Left hindlimb (tissue), 1 donor: ENCODE measurements at places on chromosomes 16 and 17.

DNA sequence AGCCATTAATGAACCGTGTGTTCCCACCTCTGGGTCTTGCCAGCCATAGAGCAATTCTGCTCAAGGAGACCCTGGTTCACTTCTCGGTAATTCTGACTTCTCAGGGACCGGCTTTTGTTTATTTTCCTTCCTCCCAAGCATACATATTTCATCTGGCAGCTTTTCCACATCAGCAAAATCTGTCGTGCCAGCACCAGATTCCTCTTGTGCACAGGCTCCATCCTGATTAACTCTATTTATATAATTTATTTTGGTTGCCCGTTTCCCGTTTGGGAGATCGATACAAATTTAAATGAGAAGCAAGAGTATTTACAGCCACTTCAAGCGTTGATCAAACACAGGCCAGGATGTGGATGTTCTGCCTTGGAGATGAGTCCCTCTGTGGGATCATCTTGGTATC is 161.9 kb upstream of the XYLT1 start:
- no peak for DNase-seq

DNA sequence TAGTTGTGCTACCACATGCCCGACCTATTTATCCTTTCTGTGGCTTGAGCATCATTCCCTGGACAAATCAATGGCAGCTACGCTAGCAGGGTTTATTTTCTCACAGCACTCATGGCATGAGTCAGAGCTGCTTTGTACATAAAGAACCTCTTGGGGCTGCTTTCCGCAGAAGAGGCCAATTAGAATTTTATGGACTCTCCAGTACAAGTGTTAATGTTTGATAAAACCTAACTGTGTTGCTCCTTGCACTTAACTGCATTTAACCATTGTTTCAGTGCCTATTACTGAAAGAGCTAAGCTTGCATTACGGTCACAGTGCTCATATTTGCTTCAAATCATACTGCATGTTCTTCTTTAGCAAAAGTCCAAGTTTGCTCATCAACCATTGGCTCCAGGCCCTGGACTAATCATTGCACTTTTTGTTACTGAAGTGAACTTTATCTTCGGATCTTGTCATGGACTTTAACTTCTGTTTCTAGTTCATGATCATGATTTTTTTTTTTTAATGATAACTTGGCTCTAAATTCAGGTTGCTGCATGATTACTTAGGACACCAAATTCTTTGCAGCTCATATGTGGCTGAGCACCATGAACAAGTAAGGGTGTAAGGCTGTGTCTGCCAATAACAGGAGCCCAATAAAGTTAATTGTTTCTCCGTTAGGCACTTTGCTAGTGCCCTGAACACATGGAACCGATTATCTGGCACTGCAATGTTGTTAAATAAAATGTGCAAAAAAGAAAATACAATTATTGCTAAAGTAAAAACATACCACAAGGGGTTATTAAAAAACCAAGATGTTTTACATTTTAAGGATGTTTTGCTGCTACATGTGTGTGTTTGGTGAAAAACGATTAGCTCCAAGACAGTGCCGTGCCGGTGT is 492.2 kb downstream of the KCNJ2 start:
- no peak for DNase-seq

DNA sequence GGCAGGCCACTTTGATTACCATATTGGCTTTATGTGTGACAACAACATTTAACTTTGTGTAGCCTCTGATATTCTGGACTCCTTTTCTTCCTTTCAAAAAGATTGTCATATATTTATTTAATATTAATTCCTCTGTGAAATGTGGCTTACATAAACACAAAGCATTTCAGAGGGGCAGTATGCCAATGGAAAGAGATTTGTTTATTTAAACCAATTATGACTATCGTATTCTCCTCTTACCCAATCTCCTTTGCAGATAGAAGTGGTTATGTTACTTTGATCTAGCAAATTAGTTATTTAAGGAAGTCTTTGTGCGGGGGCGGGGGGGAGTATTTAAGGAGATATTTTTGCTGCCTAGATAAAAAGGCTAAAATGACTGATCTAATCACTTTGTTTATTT is 573.7 kb upstream of the KIF2B start:
- DNase-seq, result no peak

DNA sequence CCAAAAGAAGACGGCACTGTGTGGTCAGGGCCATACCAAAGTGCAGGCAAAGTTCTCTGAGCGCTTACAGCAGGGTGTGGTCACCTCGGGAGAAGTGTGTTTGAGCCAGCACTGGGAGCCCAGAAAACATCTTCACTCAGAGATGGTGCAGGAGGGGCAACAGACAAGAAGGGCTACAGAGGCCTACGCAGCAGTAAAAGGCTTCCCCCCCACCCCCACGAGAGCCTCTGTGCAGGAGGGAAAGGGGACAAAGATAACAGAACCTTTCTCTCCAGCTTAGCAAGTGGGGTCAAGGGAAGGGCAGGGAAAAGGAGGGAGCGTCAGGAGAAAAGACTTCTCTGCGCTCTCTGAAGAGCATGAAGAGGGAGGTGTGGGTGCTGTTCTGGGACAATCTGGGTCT is 2.8 kb downstream of the VAT1 start:
- DNase-seq, result no peak

DNA sequence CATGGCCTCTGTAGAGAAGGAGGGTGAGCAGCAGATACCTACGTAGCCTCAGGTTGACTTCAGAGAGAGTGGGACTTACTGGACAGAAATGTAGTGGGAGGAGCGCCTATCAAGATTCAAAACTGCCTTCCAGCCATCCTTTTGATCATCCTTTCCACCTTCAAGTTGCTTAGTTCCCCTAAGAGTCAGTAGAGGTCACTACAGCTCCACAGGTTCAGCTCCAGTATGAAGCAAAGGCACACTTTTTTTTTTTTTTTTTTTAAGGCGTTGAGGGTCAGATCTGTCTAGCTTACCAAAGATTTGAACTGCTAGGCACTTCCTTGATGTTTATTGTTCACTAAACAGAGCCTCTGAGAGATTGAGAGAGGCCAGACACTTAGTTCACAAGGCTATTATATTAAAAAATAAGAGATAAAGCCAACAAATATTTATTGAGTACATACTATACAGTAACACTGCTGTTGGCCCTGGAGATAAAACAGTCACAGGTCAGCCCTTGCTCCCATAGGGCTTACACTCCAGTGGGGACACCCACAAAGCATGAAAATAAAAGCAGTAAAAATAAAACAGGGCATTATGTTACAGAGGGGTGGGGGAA is 3.1 kb downstream of the RNF227 start:
- DNase-seq, result no peak

DNA sequence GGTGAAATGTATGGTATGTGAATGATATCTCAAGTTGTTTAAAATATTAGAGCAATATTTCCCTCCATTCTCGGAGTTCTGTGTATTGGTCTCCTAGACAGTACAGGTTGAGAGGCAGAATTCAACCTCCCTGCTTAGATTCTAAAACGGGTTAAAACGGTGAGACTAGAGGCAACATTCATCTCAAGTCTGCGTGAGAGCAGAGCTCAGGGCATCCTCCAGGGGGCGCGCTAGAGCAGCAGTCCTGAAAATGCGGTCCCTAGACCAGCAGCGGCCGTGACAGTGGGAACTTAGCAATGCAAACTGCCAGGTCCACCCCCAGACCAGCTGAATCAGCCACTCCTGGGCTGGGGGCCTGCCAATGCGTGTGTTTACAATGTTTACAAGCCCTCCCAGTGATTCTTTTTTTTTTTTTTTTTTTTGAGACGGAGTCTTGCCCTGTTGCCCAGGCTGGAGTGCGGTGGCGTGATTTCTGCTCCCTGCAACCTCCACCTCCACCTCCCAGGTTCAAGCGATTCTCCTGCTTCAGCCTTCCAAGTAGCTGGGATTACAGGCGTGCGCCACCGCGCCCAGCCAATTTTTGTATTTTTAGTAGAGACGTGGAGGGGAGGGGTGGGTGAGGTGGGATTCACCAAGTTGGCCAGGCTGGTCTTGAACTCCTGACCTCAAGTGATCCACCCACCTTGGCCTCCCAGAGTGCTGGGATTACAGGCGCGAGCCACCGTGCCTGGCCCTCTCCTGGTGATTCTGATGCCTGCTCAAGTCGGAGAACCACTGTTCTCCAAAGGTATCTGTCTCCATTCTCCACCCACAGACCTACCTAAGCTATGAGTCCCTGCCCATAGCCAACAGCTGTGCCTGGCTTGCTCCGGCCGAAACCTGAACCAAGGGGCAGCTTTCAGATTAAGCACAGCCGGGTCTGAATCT is 24.2 kb downstream of the KLHL36 start:
- no peak for DNase-seq

DNA sequence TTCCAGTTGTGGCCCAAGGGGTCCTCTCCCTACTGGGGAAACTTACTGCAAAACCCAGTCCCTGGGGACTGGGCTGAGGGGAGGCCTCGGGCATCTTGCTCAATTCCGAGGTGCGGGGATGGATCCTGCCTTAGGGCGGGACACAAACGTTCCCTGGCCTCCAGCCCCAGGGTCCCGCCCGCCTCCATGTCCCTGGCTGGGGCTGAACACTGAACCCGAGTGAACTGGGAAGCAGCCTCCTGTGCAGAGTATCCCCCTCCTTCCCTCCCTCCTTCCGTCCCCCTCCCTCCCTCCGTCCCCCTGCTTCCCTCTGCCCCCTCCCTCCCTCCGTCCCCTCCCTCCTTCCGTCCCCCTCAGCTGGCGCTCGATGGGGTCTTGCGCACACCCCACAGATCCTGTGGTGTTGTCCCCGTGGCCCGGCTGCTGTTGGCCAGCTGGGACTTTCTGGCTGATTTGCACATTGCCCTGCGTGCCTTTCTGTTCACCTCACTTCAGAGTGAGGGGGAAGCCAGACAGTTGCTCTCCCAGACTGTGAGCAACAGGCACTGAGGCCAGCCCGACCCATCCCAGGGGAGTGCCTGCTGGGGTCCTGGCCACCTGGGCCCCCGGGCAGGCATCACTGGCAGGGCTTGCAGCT is 5.5 kb downstream of the TRAF7 start:
- no peak for DNase-seq

GRCh38 chr16:72689851-72690250 is 358.1 kb downstream of the ZFHX3 start:
- no peak for DNase-seq

DNA sequence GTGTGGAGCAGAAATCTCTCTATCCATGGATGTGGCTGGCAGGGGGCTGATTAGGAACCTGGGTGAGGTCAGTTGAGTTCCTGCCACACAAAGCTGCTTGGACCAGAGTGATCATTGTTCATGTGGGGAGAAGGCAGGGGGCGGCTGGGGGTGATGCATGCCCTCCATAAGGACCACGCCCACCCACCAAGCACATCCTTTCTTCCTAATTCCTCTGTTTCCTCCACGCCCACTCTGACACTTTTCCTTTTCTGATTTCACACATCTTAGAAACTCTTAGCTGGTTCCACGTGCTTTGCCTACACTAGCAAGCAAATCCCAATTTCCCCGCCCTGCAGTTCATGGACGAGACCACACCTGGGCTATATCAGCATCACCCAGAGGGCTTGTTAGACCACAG is 108.5 kb downstream of the SDK2 start:
- no peak for DNase-seq

DNA sequence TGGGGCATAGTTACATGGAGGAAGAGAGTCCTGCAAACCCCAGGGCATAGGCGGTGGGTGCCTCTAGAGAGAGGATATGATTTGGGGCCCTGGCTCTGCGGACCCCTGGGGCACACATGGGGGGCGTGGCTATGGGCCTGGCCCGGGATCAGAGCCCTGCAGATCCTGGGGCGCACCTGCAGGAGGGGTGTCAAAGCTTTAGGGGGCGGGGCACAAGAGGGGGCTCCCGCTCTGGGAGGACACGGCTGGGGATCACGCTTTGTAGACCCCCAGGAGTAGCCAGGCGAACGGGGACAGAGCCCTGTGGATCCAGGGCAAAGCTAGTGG is 497 bp downstream of the BCL7C start:
- DNase-seq, result no peak

DNA sequence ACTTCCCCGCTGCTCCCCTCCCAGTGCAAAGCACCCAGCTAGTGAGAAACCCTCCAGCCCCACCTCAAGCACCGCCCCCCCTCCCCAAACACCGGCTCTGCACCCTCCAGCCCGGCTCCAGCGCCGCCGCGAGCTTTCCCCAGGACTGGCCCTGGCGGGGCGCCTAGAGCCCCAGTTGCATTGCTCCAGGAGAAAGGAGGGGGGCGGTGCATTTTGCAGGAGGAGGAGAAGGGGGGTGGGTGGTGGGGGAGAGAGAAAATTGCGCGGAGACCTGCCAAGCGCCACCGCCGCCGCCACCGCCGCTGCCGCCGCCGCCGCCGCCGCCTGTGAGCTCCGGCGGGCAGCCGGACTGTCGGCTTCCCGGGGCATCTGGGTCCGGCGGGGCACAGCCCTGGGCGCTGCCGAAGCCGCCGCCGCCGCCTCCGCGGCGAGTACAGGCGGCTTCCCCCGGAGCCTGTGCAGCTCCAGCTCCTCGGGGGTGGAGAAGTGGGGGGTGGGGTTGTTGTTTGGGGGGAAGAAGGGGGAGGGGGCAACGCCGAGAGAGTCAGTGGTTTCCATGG is 333 bp upstream of the NOG start:
- DNase-seq, result peak; percentile 82

- no peak for DNase-seq
These were observed 20.7 kb downstream of the TRAP1 start for GRCh38 chr16:3696425-3697218.

GRCh38 chr16:24721830-24722238 is 7.6 kb upstream of the TNRC6A start:
- DNase-seq, result no peak

- no peak for DNase-seq
These were observed 23.9 kb downstream of the CCDC102A start for GRCh38 chr16:57512296-57513001.

DNA sequence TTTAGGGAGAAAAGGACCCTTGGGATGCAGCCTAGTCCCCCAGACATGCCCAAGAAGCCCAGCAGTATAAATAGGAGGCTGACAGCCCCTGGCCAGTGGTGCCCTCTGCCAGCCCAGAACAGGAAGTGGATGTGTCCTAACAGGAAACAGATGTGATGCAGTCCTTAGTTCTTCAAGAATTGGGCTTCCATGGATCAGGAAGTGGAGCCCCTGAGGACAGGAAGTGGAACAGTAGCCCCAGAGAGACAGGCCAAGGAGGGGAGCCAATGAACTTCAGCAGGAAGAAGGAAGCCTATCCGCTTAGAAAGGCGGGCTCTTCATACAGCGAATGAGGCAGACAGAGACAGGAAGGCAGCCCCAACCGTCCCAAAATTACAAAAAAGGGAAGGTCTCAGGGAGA is 7.2 kb downstream of the CTF1 start:
- DNase-seq, result no peak

- no peak for DNase-seq
These were observed 2.0 kb downstream of the DNASE1L2 start for GRCh38 chr16:2238150-2238837.

DNA sequence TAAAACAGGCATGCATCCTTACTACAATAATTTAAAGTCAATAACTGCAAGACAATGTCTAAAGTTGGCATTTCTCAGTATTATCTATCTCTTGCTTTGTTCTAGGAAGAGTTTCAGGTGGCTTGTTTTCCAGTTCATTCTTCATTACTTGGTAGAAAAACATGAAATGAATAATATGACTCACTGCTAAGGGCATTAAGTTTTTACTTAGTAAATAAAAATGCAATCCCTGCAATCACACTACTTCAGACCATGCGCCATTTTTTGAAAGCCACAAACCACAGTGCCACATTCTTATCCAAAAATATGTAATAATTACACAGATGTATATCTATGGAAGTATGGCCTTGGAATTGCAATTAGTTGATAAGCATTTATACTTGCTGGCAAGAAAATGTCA is 55.4 kb downstream of the CREBBP start:
- DNase-seq, result no peak
